ENCODE measurements at places on chromosomes 2 and 18. TPM values are rescaled to one million over a fixed set of nuclear protein-coding genes. Genes with fewer than 3 reads are reported as not detected.

The PRSS56 gene
- not detected for total RNA-seq

The NAT8 gene
- not detected for total RNA-seq

The MRO gene
- not detected for total RNA-seq

The FAM237A gene
- total RNA-seq: not detected

The ZNF892 gene
- total RNA-seq: 4.1 TPM

The TMEM247 gene
- total RNA-seq: not detected

The CHRND gene
- not detected for total RNA-seq

The LRP1B gene
- not detected for total RNA-seq

The SIGLEC15 gene
- not detected for total RNA-seq

The LINC00305 gene
- total RNA-seq: not detected

The KCNF1 gene
- total RNA-seq: not detected

The SLC5A7 gene
- not detected for total RNA-seq

The VWA3B gene
- not detected for total RNA-seq

The HDLBP gene
- total RNA-seq: 240 TPM

The CNGA3 gene
- not detected for total RNA-seq

The PAX8 gene
- 0.32 TPM for total RNA-seq

The ATP6V1C2 gene
- total RNA-seq: not detected

The PRR30 gene
- not detected for total RNA-seq

The LBX2 gene
- 0.50 TPM for total RNA-seq

The VSNL1 gene
- not detected for total RNA-seq

The SPDYA gene
- 1.3 TPM for total RNA-seq

The FTCDNL1 gene
- 1.2 TPM for total RNA-seq

The SOCS6 gene
- 3.2 TPM for total RNA-seq

The CHST9 gene
- not detected for total RNA-seq

The TMEM37 gene
- not detected for total RNA-seq

The SOX11 gene
- not detected for total RNA-seq

The ACSL3 gene
- 51.5 TPM for total RNA-seq

The NTSR2 gene
- total RNA-seq: not detected

The METTL4 gene
- 26.2 TPM for total RNA-seq

The GDF7 gene
- total RNA-seq: not detected

The PTH2R gene
- total RNA-seq: 0.11 TPM

The ELMOD3 gene
- 19.0 TPM for total RNA-seq

The PIEZO2 gene
- not detected for total RNA-seq

The NETO1 gene
- total RNA-seq: not detected

The FAM124B gene
- 4.7 TPM for total RNA-seq

The CRYGC gene
- total RNA-seq: not detected

The VAMP5 gene
- 65.6 TPM for total RNA-seq

The TUBA4B gene
- total RNA-seq: not detected

The PLEK gene
- total RNA-seq: 0.86 TPM

Measured in T-helper 2 cell treated with Interferon-gamma antibody and Interleukin-4, amounts not matched to agents 100 ng/mL and 5 ng/mL, for 36 hours (primary cell).